NCI-H2081 treated with DMSO at 0.1 percent for 48 hours (cell line): ENCODE measurements at places on chromosomes 6 and 20.

DNA sequence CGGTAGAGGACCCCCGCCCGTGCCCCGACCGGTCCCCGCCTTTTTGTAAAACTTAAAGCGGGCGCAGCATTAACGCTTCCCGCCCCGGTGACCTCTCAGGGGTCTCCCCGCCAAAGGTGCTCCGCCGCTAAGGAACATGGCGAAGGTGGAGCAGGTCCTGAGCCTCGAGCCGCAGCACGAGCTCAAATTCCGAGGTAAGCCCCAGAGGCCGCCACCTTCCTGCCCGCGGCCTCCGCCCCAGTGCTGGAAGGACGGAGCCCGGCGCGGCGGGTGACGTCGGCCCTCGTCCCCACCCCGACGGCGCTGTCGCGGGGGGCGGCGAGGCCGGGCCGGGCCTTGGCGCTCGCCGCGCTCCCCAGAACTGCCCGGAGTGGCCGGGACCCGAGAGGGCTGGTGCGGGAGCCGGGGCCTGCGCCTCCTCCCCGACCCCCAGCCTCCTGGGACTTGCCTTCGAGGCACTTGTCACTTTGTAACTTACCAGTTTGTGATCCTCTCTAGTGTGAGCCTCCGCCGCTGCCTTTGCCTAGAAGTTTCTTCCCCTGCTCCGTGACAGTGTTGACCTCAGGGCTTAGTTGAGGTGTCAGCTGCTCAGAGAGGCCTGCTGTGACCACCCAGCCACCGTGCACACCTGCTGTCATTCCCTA, 417 bp downstream of the VAPB start:
- DNase-seq = no peak

DNA sequence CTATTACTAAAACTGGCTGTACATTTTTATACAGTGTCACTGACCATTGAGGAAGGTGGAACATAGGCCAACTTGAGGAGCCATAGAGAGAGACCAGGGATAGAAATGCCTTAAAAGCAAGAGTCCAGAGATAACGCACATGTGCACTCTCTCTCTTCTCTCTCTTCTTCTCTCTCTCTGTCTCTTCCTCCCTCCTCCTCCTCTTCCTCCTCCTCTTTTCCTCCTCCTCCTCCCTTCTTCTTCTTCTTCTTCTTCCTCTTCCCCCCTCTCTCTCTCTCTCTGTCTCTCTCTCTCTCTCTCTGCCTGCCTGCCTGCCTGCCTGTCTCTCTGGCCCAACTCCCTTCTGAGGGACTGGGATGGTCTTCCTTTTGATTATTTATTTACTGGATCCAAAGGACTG, 16.3 kb upstream of the ADIG start:
- DNase-seq = no peak

DNA sequence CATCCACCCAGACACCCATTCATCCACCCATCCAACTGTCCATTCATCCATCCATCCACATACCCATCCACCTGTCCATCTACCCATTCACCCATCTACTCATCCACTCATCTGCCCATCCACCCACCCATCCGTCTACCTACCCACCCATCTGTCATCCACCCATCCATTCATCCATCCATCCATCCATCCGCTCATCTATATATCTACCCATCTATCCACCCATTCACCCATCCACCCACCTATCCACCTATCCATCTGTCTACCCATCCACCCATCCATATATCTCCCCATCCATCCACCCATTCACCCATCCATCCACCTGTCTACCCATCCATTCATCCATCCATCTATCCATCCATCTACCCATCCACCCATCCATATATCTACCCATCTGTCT, 30.7 kb downstream of the ARMC2 start:
- no peak for DNase-seq

- no peak for DNase-seq
Observed at GRCh38 chr20:49792006-49792405, 20.6 kb upstream of the SLC9A8 start.
